ENCODE measurements at places on chromosomes 11 and 22.

DNA sequence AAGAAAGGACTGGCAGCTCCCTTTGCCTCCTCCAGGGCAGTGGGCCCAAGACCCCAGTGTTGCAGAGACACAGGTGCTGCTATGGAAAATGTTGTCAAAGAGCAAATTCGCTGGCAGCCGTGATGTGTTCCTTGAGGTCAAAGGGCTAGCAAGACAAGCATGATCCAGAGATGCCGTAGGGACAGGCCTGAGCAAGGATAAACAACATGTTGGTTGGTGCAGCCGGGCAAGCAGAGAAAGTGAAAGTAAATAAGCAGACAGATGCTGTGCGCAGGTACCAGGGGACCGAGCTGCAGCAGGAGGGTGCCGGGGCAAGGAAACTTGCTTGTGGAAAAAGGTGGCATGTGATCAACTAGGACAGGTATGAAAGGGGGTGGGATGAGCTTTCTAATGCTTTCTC is 125.5 kb upstream of the NECTIN1 start:
- no peak for DNase-seq

GRCh38 chr11:73414977-73415651 is 38.9 kb downstream of the RELT start:
- DNase-seq, result no peak

DNA sequence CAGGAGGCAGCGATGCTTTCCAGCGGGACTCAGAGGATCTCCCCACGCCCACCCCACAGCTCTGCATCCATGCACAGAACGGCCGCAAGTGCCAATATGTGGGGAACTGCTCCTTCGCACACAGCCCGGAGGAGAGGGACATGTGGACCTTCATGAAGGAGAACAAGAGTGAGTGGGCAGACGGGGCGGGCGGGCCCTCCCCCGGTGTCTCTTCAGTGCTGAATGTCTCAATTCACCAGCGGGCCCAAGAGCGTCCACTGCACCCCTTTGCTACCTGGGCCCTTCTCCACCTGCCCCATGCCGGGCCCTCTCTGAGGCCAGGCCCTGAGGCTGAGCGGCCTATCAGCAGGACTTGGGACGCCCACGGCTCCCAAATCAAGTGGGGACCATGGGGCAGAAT is 25.8 kb upstream of the TEF start:
- DNase-seq, result no peak

GRCh38 chr11:80284946-80285785 is 844.3 kb upstream of the TENM4 start:
- DNase-seq, result no peak

GRCh38 chr11:108115500-108116140 is 5.7 kb upstream of the ACAT1 start:
- no peak for DNase-seq

DNA sequence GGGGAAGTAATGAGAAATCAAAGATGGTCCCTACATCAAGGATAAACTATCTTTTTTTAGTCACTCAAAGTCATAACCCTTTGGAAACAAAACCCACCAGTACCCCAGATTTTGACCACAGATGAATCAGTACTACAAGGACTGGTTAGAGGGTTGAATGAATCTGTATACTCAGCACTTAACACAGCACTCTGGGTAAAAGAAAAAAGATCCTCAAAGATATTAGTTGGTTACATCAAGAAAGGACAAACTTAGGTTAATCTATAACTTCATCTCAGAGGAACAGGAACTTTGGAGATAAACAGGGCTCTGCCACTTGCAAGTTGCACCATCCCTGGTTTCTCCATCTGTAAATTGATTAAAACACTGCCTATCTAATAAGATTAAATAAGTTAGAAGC is 18.8 kb downstream of the SC5D start:
- DNase-seq, result no peak

DNA sequence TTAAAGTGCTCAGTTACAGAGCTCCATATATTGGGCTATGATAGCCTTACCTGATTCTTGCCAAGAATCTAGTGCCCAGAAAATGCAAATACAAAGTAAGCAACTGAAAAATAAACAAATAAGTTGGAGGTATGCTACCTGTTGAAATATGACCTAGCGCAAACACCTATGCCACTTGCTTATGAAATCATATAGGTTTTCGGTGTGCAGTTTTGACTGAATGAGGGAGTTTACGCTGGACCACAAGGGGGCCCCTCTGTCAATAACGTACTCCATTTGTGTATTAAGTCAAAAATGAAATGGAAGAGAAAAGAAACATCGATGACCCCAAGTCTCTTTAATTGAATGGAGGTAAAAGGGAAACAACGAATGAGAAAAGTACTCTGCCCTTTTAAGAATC is 84.9 kb upstream of the TRIM77 start:
- no peak for DNase-seq

GRCh38 chr22:41845380-41846267 is 12.7 kb downstream of the SREBF2 start:
- DNase-seq, result no peak

DNA sequence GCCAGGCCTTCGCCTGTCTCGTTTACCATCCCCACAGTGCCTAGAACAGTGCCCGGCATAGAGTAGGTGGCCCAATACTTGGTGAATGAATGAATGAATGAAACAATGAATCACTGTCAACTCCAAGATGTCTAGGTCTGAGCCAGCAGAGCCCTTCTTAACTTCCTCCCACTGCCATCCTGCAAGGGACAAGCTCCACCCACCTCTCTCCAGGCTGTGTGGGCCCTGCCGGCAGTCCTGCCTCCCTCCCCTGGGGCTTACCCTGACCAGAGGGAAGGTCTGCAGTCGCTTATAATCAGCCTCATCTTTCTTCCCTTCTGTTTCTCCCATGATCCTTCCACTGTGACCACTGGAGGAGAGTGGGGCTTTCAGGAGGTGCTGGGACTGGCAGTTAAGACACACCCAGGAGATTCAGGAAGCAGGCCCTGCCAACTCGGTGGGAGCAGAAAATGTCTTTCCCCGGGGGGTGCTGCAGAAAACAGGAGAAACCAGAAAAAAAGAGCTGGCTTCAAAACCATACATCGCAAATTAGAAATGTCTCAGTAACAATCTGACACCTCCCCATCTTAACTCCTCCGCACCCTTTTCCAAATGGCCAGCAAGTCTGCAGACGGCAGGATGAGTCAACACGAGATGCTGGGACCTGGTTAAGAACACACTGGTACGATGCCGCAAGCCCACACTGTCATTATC is 11.4 kb downstream of the DNAL4 start:
- DNase-seq, result no peak

DNA sequence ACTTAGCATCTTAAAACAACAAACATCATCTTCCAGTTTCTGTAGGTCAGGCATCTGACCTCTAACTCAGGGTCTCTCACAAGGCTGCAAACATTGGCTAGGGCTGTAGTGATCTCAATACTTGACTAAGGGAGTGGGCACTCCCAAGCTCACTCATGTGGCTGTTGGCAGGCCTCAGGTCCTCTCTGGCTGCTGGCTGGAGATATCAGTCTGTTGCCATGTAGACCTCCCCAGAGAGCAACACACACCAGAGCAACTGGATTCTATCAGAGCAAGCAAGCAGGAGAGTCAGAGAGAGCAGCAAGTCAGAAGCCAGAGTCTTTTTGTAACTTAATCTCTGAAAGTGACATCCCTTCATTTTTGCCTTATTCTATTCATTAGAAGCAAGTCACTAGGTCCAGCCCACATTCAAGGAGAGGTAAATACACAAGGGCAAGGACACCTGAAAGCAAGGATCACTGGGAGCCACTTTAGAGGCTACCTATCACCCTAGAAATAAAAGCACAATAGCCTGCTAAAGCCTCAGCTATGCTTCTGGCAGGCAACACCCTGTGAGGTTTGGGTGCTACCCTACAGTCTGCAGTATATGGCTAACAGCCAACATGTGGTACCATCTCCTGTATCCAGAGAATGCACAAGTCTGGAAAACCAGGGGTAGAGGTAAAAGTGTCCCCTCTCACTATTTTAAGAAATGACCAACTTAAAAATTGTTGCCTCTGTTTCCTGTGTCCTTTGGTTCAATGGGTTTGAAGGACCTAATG is 33.5 kb upstream of the CD44 start:
- no peak for DNase-seq

- no peak for DNase-seq
Measured at GRCh38 chr11:83523676-83524075, 237.5 kb upstream of the CCDC90B start.

DNA sequence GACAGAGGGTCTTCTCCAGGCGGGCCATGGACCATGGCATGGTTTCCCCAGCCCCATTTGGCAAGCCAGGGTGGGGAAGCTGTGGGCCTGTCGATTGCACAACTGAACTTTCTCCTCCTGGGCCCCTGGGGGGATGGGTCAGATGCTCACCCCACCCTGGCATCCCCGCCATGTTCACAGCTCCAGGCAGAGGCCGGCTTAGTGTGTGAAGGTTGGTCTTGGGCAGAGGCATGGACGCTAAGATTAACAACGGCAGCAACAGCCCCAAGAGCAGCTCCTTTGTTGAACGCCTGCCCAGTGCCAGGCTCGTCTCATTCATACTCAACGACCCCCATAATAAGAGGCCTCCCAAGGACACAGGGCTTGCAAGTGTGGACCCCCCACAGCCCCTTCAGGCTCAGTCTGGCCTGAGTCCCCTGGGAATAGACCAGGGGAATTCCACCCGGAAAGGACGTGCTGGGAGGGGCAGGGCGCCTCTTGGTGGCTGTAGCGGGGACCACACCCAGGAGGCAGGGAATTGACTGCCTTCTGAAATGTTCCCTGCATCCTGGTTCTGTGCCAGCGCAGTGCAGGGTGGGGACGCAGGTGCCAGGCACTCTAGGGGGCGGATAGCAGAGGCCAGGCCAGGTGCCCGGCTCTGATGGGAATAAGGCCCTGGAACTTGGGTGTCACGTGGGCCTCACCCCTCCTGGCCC is 8.3 kb downstream of the TSPO start:
- no peak for DNase-seq

DNA sequence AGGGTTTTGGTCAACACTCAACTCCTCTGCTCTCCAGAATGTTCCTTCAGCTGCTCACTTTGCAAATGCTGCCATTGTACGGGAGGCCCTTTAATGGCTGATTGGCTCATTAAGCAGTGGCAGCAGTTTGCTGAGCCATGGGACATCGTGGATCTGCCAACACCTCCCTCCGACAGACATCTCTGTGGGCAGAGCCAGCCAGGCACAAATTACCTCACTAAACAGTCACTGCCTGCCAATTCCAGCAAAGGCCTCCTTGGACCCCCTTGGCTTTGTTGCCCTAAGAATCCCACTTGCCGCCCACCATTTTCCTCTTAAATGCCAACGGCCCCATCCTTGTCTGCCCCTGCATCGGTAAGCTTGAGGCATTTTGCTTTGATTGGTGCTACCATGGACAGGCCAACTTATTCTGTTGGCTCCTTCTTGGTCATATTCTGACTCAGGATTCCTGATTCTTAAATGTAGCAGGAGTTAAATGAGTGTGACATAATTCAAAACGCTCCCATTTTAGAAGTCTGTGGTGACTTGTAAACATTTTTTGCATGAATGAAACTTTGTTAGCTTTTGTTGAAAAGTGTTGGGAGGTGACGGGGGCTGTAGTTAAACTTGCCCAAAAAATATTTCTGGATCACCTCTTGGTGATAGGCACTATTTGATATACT is 57.5 kb upstream of the LMO2 start:
- no peak for DNase-seq

DNA sequence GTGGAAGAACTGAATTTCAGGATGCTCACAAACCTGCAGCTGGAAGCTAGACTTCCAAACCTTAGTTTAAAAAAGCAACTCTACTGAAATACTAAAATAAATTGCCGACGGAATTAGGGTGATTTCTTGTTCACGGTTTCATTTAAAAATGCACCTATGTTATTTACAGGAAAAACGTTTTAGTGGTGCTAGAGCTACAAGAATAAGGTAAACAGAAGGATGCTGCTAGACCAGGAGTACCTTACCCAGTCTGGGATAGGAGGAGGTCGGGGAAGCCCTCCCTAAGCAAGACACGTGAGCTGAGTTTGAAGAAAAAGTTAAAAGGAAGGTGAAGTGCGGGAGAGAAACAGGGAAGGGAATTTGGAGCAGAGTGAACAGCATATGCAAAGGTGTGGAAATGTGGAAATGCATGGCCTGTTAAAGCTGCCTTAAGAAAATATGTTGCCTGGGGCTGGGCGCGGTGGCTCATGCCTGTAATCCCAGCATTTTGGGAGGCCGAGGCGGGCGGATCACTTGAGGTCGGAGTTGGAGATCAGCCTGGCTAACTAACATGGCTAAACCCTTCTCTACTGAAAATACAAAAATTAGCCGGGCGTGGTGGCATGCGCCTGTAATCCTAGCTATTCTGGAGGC is 1.4 kb upstream of the FTH1 start:
- DNase-seq, result no peak

DNA sequence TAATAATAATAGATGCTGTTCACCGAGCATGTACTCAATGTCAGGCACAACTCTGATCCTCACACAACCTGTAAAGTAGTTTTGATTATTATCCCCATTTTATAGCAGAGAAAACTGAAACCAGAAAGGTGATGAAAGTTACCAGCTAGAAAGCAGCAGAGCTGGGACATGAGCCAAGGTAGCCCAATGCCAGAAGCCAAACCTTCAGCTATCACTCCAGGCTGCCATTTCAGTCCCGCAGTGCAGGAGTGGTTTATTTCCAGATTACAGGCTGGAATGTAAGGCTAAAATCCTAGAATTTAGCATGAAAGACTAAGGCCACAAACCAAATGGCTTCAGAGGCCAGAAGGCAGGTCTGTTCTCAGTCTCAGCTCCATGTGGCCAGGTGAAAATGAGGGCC is 108.8 kb downstream of the TENM4 start:
- DNase-seq, result no peak

DNA sequence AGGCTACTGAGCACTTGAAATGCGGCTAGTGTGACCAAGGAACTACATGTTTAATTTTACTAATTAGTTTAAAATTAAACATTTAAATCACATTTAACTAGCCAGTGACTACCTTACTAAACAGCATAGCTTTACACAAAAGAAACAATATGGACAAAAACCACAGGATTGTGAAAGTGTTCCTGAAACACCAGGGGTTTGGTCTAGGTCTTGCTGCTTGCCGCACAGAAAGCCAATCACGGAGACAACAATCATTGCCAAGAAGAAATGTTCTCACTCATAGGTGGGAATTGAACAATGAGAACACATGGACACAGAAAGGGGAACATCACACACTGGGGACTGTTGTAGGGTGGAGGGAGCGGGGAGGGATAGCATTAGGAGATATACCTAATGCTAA is 309.5 kb downstream of the C11orf87 start:
- DNase-seq, result no peak

GRCh38 chr11:36110668-36111410 is 167.0 kb downstream of the LDLRAD3 start:
- no peak for DNase-seq

DNA sequence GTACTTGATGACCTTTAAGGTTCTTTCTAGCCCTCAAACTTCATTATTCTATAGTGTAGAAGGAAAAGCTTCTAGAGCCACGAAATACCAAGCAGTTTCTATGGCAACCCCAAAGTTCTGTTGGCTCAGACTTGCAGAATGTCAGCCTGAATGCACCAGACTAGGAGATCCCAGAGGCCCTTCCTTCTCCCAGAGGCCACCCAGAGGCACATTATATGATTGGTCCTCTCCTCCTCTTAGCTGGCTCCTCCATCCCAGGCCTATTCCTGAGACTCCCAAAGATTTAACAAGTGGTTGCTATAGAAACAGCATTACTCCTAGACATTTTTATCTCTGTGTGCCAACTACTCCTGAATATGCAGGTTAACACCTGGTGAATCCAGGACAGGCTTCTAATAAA is 69.2 kb upstream of the CCDC90B start:
- no peak for DNase-seq

GRCh38 chr11:77672264-77672663 is 34.7 kb upstream of the CLNS1A start:
- no peak for DNase-seq
